Naive thymus-derived CD4-positive, alpha-beta T cell (primary cell): ENCODE measurements at places on chromosomes 16 and 17. TPM values are rescaled to one million over a fixed set of nuclear protein-coding genes. Genes with fewer than 3 reads are reported as not detected.

GRCh38 chr17:80168371-80168770, 1.5 kb upstream of the CARD14 start:
- no peak for DNase-seq

Gene GAS2L2
- total RNA-seq: 0.16 TPM

- DNase-seq: no peak
These were observed 144.4 kb downstream of the ZNF18 start for GRCh38 chr17:11852912-11853311.

Gene KLHDC4
- total RNA-seq: 85.3 TPM
